ENCODE measurements at places on chromosomes 4 and X. TPM values are rescaled to one million over a fixed set of nuclear protein-coding genes. Genes with fewer than 3 reads are reported as not detected.
A peak's percentile ranks its signal among the peaks of the same experiment; 100 is the strongest.

F11 gene
- 0.24 TPM for total RNA-seq

DNA sequence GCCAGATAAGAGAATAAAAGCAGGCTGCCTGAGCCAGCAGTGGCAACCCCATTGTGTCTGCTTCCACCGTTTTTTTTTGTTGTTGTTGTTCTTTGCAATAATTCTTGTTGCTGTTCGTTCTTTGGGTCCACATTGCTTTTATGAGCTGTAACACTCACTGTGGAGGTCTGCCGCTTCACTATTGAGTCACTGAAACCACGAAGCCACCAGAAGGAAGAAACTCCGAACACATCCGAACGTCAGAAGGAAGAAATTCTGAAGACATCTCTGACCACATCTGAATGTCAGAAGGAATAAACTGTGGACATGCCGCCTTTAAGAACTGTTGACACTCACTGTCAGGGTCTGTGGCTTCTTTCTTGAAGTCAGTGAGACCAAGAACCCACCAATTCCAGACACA lies 110.5 kb downstream of the PCDH18 start:
- DNase-seq: no peak
- no peaks in the 10 kb centered on the region for H3K4me1 ChIP-seq

SCLT1 gene
- 26.7 TPM for total RNA-seq

DNA sequence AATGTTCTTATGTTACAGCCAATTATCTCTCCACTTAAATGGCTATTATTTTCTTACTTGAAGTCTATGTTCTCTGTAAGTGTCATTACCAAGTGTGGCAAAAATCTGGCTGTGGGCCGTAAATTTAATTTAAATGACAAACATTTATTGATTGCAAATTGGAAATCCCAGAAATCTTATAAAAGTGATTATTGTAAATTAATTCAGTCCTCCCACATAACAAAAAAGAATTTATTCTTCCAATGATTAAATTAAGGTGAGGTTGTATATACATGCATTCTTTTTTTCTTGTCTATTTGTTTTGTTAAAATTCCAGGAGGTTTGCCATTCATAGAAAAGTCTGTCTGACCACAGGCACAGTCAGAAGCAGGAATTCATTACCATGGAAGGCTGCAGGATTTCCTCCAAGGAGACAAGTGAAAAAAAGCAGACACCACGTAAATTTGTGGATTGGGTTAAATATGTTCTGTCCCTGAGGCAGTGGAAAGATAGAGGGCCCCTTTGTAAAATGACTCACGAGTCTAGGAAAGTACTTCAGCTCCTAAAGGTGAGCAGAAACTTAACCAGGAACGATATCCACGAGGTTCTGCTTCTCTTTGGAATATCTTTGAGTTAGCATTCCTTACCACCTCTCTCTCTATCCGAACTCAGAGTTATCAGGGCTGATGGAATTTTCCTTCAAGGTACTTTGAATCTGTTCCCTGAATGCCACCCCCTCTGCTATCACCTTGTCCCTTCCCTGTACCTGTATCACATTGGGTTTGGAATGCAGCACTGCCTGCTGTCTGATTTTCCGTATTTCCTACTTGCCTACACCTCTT lies 10.7 kb downstream of the PPARGC1A start:
- no peaks in the 10 kb centered on the region for H3K36me3 ChIP-seq
- H3K27ac ChIP-seq: no peak overlapping the region
- no peaks in the 10 kb centered on the region for H3K4me1 ChIP-seq

PDE6B gene
- total RNA-seq: 10.4 TPM

DNA sequence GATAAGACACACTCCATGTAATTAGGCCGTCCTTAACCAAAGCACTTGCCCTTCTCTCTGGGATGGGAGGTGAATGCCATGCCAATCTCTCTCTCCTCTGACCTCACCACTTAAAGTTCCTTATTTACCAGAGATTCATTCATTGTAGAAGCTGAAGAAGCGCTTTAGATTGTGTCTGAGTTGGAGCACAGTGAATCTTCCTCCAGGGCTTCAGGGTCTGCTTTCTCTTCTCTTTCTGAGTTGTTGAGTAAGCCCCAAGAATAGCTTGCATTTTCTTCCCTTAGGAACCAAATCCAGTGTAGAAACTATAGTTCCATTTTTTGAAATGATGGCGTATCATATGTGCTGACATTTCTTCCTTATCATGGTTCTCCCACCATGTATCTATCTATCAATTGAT lies 104.5 kb upstream of the MAML3 start:
- peaks cover 1% of the 10 kb centered on the region for H3K4me1 ChIP-seq
- H3K27ac ChIP-seq: no peak overlapping the region
- DNase-seq: no peak
- H3K27me3 ChIP-seq: no peaks in the 10 kb centered on the region
- H3K36me3 ChIP-seq: no peaks in the 10 kb centered on the region
- no peak overlapping the region for H3K4me3 ChIP-seq

DNA sequence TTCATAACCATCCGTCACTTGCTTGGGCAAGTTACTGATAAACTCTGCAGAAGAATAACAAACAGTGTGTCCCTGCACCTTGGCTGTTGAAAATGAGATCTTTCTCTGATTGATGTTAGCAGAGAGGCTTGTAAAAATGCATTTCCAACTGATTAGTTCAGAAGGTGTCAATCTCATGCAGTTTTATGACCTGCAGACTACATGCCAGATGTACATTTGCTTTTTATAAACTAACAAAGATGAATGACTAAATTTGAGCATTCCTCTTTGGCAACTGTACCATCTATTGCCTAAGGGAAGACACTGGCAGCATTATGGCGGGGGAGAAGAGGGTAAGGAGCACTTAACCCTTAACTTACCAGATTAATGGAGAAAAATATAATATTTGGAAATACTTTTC lies 192.8 kb downstream of the DCTD start:
- H3K4me3 ChIP-seq: no peak overlapping the region
- H3K27me3 ChIP-seq: no peaks in the 10 kb centered on the region
- DNase-seq: peak; percentile 6

DNA sequence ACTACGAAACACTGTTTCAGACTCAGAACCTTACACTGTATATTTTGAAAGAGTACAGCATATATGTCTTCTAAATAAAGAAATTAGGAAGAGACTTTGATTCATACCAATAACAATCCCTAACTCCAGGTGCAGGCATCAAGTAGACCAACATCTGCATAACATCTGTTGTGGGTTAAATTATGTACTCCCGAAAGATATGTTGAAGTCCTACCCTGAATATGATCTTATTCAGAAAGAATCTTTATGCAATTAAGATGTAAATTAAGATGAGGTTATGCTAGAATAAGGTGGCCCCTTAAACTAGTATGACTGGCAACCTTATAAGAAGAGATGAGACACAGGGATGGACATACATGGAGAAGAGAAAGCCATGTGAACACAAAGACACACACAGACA lies 117.9 kb downstream of the INPP4B start:
- DNase-seq: no peak
- H3K4me3 ChIP-seq: no peak overlapping the region
- no peaks in the 10 kb centered on the region for H3K4me1 ChIP-seq
- no peak overlapping the region for H3K27ac ChIP-seq

DNA sequence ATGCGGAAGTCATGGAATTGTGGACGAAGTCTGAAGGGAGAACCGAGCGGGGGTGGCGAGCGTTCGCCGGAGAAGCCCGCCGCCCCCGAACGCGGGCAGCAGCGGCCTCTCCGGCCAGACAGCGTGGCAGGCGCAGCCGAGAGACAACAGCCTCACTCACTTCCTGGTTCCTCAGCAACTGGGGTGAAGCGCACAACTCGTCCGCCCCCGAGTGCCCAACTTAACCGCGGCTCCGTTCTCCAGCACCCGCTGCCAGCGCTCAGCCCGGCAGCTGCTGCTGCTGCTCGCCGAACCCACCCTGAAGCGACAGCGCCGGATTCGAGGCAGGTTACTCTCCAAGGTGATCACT lies 68.0 kb downstream of the NOCT start:
- no peaks in the 10 kb centered on the region for H3K36me3 ChIP-seq
- DNase-seq: peak; percentile 60
- peak overlapping the region; percentile 88 for H3K4me3 ChIP-seq
- peaks cover 18% of the 10 kb centered on the region for H3K4me1 ChIP-seq
- H3K27ac ChIP-seq: peak overlapping the region; percentile 89
- no peaks in the 10 kb centered on the region for H3K27me3 ChIP-seq

L1CAM gene
- total RNA-seq: 0.64 TPM

GCNA gene
- total RNA-seq: 3.0 TPM

- no peaks in the 10 kb centered on the region for H3K36me3 ChIP-seq
- H3K4me1 ChIP-seq: no peaks in the 10 kb centered on the region
- DNase-seq: no peak
- no peaks in the 10 kb centered on the region for H3K27me3 ChIP-seq
- H3K27ac ChIP-seq: no peak overlapping the region
Measured at GRCh38 chrX:112056886-112057285, 25.7 kb downstream of the TRPC5 start.

DNA sequence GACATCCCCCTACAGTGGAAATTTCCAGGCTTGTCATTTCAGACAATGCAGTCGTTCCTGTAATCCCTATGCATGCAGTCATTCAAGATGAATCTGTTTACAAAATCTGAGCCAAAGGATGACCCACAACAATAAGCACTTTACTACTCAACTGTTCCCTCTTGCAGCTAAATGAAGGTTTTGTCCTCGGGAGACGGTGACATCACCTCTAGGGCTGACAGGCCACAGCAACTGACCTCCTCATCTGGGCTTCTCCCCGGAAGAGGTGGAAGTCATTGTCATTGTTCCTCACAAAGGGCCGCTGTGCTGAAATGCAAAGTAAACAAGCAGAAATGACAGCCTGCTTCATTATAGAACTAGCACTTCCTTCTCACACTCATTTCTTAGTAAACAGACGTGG lies 29.2 kb downstream of the CLRN2 start:
- H3K27ac ChIP-seq: no peak overlapping the region
- DNase-seq: no peak
- H3K27me3 ChIP-seq: no peaks in the 10 kb centered on the region

KCNIP4 gene
- not detected for total RNA-seq
